Fibroblast of skin of scalp (primary cell): ENCODE measurements at places on chromosomes 13 and 19.

GRCh38 chr13:74115133-74115532, 19.1 kb downstream of the KLF12 start:
- DNase-seq, result peak; percentile 80

DNA sequence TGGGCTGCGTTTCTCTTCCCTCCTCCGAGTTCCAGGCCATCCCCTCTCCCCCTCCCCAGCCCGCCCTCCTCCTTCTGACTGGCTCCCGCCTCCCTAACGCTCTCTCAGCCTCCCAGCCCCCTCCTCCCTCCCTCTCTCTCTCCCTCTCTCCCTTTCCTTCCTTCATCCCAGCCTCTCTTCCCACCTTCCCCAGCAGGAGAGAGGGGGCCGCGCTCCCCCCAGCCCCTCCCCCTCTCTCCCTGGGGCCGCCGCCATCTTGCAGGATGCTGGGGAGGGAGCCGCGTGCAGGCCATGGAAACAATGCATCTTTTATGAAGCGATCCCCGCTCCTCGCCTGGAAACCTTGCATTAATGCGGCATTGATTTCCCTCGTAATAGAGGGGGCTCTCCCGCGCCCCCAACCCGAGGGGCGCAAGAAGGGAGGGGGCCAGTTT, 42.6 kb upstream of the ADGRL1 start:
- DNase-seq, result peak; percentile 70

DNA sequence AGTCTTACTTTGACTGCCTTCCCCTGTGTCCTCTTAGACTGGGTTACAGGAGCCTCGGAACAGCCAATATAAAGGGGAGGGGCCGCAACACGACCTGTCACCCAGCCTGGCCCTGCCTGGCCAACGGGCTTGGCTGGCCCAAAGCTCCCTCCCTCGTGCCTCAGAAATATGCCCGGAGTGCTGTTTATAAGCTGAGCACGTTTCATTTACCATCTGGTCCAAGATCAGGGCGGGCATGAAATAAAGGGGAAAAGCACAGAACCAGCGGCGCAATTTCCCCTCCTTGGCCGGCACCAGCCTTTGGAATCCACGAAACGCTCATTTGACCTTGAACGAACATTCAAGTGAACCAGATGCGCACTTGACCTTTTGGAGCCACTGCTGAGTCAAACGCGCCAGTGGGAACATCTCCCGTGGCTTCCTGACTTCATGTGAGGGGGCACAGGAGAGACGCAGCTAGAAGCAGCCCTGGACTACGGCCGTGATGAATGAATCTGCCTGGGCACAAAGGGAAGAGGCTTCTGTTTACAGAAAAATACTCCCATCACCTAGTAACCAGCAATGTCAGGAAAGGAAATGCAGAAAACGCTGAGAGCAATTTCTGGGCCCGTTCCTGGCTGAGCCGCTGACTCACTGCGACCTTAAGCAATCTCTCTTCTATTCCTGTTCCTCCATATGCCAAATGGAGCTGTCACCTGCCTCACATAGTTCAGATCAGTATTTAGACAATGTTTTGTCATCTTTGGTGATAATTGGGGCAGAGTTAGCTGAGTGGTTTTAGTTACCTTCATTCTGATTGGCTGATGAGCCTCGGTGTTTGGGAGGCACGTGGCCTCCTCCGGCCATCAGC, 53.3 kb downstream of the RFX2 start:
- peak; percentile 83 for DNase-seq

- DNase-seq, result no peak
Measured at GRCh38 chr19:18426416-18426767, 7.2 kb downstream of the SSBP4 start.

DNA sequence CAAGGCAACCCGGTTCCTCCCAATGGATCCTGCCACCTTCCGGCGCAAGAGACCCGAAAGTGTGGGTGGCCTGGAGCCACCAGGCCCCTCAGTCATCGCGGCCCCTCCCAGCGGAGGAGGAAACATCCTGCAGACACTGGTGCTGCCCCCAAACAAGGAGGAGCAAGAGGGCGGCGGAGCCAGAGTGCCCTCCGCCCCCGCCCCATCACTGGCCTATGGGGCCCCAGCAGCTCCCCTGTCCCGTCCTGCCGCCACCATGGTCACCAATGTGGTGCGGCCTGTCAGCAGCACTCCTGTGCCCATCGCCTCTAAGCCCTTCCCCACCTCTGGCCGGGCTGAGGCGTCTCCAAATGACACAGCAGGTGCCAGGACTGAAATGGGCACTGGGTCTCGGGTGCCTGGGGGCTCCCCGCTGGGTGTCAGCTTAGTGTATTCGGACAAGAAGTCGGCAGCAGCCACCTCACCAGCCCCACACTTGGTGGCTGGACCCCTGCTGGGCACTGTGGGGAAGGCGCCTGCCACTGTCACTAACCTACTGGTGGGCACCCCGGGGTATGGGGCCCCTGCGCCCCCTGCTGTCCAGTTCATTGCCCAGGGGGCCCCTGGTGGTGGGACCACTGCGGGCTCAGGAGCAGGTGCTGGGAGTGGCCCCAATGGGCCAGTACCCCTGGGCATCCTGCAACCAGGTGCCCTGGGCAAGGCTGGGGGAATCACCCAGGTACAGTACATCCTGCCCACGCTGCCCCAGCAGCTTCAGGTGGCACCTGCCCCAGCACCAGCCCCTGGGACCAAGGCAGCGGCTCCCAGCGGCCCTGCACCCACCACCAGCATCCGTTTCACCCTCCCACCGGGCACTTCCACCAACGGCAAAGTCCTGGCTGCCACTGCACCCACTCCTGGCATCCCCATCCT, 11.2 kb upstream of the PRR19 start:
- no peak for DNase-seq

DNA sequence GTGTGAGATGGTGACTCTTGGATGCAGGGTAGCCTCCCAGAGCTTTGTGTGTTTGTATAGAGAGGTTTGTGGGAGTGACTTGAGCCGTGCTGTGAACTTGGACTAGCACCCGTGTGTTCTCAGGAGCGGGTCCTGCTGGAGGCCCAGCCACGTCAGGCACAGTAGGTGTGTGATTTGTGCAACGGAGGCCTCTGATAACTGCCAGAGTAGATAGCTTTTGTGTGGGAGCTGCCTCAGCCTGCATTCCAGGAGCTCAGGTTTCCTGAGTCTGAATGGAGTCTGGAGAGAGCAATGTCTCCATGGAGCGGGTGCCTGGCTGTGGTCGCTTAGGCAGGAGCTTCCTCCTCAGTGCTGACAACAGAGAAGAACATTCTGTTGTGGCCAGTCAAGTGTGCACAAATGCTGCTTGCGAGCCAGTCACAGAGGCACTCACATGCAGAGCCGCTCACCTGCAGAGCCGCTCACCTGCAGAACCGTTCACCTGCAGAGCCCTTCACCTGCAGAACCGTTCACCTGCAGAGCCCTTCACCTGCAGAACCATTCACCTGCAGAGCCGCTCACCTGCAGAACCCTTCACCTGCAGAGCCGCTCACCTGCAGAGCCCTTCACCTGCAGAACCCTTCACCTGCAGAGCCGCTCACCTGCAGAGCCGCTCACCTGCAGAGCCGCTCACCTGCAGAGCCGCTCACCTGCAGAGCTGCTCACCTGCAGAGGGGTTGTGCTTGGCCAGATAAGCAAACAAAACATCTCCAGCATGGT, 32.6 kb downstream of the TFDP1 start:
- peak; percentile 21 for DNase-seq

GRCh38 chr19:17797424-17798201, 2.7 kb downstream of the B3GNT3 start:
- peak; percentile 14 for DNase-seq

- peak; percentile 84 for DNase-seq
Measured at GRCh38 chr13:59269476-59269875, 894.3 kb downstream of the DIAPH3 start.
